AG08396 (cell line): ENCODE measurements at places on chromosomes 5 and 9.

DNA sequence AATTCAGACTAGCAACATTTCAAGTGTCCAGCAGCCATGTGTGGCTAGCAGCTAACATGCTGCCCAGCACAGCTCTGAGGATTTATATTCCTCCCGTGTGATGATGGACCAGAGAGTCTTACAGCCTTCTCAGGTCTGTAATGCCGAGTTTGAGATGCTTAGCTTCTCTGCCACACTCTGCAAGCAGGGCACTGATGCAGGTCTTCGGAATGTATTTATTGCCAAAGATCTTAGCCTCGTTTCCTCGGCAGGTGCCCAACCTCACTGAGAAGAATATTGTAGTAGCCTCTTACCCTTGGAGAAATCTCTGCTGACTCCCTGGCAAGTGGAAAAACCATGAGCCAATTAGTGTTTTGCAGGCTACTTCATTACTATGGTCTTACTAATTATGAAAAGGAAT, 3.7 kb upstream of the RAI14 start:
- DNase-seq = no peak

DNA sequence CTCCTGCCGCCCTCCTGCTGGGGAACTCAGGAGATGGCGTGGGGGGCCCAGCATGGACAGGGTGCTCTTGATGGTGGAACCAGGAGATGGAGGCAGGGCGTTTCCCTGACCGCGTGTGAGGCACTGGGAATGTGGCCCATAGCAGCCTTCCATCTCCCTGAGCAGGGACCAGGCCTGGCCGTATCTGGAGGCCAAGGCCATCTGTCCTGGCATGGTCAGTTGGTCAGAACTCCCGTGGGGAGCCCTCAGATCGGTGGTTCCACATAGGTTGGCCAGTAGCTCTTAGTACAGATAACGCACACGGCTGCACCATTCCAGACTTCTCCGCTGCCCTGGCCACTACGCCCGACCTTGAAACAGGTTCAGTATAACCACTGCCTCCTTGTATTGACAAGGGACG, 77.6 kb downstream of the KCNT1 start:
- no peak for DNase-seq

- DNase-seq = no peak
These were observed 218.4 kb downstream of the CACNA1B start for GRCh38 chr9:138095813-138096518.

DNA sequence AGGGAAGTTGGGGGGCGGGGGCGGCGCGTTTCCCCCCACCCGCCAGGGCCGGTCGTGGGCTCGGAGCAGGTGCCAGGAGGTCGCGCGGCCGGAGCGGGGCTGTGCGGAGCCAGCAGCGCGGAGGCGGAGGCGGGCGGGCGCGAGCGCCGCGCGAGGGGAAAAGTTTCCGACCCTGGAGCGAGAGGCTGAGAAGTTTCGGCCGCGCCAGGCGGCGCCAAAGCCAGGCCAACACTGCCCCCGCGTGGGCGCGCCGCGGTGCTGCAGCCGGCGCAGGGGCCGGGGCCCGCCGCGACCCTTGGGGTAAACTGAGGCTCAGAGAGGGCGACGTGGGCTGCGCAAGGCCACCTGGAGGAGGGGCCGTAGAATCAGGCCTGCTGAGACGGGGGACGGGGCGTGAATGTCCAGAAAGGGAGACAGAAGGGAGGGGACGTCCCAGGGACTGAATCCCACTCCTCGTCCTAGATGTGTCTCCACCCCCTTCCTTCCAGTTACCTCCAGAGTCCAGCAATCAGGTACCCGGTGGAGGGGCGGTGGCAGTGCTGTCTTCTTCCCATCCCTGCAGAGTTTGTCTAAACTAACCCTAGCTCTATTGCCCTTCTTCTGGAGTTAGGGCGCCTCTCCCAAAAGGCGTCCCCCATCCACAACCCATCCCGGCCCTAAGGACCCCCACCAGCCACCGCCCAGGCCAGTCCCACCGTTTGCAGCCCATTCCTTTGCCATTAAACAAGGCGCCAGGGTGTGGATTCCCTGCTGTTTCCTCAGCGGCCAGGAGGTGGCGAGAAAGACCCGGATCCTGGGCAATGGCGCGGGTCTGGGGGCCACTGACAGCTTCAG, 10.2 kb downstream of the C9orf50 start:
- peak; percentile 89 for DNase-seq

- DNase-seq = no peak
These were observed 80.0 kb downstream of the PPARGC1B start for GRCh38 chr5:149809931-149810691.
